Anterior cingulate cortex (tissue), 58 donors: ENCODE measurements at places on chromosomes 7 and 10.

- DNase-seq: no peak
Measured at GRCh38 chr10:17685233-17685840, 41.4 kb downstream of the STAM start.

GRCh38 chr10:8060010-8060703 is 5.7 kb downstream of the GATA3 start:
- DNase-seq: no peak

- no peak for DNase-seq
Measured at GRCh38 chr10:96587264-96588059, 650 bp upstream of the TM9SF3 start.

- DNase-seq: no peak
Measured at GRCh38 chr7:134690016-134690415, 43.4 kb downstream of the BPGM start.

DNA sequence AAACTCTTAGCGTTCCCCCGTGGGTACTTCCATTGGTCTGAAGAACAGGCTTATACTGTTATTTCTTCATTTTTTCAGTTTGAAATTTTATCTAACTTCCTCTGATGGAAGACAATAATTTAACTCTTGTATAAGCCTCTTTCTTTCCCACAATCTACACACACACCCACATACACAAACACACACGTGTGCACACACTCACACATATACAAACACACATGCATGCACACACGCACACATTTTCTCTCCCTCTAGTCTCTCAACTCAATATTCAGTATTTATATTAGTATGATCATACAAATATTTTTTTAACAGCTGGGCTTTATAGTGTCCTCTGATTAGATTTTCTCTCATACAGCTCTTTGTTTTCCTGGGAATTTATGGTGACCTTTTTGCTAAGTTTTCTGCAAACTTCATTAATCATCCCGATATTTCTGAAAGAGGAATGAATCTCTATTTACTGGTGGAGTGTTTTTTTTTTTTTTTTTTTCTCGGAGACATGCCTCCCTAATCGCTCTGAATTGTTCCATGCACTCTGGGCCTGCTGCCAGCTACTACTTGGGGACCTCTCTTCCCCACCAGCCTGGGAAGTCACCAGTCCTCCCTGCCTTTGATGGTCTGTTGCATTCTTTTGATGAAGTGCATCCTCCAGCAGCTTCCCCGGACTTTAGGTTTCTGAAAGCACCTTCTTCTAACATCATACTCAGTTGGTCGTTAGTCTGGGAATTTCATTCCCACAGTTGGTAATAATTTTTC is 75.5 kb downstream of the ZNF777 start:
- no peak for DNase-seq

GRCh38 chr7:43615558-43616145 is 32.7 kb downstream of the STK17A start:
- DNase-seq: no peak

DNA sequence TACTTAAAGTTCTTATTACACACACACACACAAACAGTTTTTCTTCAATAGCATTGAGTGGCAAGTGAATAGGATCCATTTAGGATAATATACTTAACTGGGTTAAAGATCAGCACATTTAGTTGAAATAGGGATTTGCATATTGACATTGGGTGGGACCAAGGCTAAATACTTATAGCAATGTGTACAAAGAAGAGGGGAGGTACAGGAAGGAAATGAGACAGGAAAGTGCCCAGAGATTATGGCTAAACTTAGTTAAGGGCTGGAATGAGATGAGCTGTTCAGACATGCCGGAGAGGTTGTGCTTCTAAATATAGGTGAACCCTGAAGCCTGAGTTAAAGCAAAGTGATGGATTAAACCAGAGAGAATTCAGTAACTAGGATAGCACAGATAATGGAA is 95.1 kb downstream of the LSMEM1 start:
- DNase-seq: no peak

- no peak for DNase-seq
Measured at GRCh38 chr7:128868624-128869137, 6.0 kb downstream of the ATP6V1F start.

DNA sequence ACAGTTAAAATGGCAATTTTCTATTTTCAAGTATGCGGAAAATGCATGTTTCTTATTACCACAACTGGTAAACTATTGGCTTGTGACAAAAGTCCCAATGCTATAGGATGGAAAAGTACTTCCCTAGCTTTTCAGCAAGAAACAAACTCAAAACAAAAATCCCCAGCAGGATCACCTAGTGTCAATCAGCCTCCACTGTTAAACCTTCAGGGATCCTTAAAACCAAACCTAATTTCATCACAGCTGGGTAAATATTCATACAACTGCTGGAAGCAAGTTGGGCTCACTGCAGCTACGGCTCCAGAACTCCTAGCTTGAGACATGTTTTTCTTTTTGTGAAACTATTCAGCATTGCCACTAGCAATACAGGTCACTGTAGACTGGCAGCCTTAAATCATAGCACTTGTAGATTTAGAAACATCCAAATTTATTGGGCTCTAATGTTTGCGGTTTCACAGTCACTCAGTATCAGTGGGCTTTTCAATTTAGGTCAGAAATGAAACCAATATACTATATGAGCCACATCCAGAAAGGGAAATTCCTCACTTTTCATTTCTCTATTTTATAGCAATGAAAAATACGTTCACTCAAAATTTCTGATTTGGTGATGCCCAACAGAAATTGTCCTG is 145.2 kb upstream of the ANK3 start:
- no peak for DNase-seq

GRCh38 chr10:122257041-122257440 is 14.1 kb upstream of the BTBD16 start:
- DNase-seq: no peak

DNA sequence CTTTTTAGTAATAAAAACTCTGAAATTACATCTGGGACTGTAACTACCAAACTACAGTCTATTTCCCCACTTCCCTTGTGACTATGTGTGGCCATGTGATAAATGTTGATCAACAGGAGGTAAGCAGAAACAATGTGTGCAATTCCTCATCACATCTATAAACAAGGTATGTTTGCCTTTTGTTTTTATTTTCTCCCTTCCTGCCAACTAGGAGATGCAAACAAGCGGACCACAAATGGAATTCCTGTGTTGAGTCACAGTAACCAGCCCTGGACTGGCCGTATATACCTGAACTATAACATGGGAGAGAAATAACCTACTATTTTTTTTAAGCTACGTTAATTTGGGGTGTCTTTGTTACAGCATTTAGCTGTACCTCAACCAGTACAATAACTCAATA is 52.5 kb downstream of the SCRN1 start:
- DNase-seq: no peak

GRCh38 chr10:112689327-112690072 is 242.5 kb downstream of the VTI1A start:
- no peak for DNase-seq

GRCh38 chr7:133059263-133059662 is 22.6 kb downstream of the CHCHD3 start:
- DNase-seq: no peak

- no peak for DNase-seq
Measured at GRCh38 chr7:19090526-19090925, 26.9 kb downstream of the TWIST1 start.
